NCI-H2227 treated with DMSO at 0.1 percent for 48 hours (cell line): ENCODE measurements at places on chromosomes 16 and 17.

GRCh38 chr17:50883850-50884438, 17.8 kb upstream of the TOB1 start:
- DNase-seq: no peak

GRCh38 chr16:56013962-56014552, 138.9 kb upstream of the CES5A start:
- DNase-seq: no peak

GRCh38 chr17:10116267-10116666, 82.1 kb downstream of the GAS7 start:
- DNase-seq: no peak

- no peak for DNase-seq
Observed at GRCh38 chr17:45229681-45230409, 8.2 kb downstream of the FMNL1 start.

DNA sequence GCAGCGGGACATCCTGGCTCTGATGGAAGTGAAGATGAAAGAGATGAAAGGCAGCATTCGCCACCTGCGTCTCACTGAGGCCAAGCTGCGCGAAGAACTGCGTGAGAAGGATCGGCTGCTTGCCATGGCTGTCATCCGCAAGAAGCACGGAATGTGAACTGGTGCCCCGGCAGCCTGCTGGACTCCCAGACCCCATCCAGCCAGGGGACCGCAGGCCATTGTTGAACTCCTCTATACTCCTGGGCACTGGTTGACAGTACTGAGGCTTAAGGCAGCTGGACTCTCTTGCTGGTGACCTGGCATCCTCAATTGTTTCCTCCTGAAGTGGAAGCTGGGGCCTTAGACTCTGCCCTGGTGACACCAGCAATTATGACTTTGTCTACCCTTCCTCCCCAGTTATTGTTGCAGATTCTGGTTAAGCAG, 1.2 kb downstream of the THAP11 start:
- no peak for DNase-seq

DNA sequence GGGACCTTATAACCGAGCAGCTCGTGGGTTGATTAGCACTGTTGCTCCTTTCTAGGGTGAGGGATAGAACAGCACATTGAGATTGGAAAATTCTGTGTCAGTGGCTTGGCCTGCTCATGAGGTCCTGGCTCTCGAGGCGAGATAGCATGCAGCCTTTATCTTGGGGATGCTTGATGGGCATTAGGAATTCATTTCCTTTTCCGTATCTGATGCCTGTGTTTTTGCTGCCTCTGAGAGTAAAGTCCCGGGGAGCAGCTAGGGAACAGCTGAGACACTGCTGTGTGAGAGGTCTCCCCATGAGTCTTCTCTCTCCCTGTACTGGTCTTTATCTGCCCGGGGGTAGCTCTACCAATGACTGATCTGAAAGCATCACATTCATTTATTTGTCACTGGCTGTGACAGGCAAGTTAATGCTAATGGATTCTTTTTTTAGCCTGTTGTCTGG, 14.5 kb downstream of the MSI2 start:
- no peak for DNase-seq

- DNase-seq: peak; percentile 48
Observed at GRCh38 chr16:24610416-24610755, 71.0 kb downstream of the RBBP6 start.

GRCh38 chr17:80930335-80931279, 61.0 kb upstream of the CHMP6 start:
- no peak for DNase-seq

GRCh38 chr17:40832840-40833239, 10.4 kb upstream of the KRT10 start:
- no peak for DNase-seq

DNA sequence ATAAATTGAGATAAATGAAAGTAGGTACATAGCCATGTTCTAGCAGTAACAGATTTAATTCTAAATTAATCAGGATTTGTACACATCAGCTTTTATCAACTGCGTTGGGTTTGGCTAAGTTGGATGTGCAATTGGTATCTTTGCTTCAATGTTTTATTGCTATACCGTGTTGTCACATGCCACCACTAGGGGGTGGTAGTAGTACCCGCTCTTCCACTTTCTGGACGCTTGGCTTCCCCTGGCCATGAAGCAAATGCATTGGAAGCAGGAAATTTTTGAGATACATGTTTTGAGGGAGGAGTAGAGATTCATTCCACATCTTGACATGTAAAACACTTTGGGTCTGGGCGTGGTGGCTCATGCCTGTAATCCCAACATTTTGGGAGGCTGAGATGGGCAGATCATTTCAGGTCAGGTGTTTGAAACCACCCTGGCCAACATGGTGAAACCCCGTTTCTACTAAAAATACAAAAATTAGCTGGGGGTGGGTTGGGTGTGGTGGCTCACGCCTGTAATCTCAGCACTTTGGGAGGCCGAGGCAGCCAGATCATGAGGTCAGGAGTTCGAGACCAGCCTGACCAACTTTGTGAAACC, 58.6 kb downstream of the EMP2 start:
- DNase-seq: peak; percentile 11

- DNase-seq: peak; percentile 61
Observed at GRCh38 chr17:39617446-39618245, 9.1 kb upstream of the PPP1R1B start.

- no peak for DNase-seq
Observed at GRCh38 chr17:32152130-32152529, 9.8 kb downstream of the RHOT1 start.

DNA sequence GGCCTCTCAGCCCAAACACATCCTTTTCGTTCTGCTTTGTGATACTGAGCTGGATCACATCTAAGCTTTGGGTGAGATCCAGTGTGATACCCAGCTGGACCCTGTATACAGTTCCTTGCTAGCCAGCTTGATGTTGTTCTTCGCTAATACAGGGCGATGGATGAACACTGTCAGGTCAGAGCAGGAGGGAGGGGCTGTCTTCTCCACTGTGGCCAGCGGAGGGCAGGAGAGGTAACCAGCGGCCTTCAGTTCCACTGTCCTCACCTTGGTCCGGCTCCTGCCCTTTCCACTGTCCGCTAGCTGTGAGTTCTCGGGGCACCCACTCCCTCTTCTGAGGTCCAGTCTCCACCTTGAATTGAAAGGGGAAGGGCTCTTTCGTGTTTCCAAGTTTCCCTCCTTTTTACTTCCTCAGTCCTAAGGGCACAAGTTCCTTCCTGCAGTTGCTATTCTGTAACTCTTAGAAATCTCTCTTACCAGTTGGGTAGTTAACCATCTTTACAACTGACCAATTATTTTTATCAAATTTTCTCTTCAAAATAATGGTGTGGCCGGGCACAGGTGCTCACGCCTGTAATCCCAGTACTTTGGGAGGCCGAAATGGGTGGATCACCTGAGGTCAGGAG, 3.0 kb upstream of the ZNF213 start:
- DNase-seq: no peak

DNA sequence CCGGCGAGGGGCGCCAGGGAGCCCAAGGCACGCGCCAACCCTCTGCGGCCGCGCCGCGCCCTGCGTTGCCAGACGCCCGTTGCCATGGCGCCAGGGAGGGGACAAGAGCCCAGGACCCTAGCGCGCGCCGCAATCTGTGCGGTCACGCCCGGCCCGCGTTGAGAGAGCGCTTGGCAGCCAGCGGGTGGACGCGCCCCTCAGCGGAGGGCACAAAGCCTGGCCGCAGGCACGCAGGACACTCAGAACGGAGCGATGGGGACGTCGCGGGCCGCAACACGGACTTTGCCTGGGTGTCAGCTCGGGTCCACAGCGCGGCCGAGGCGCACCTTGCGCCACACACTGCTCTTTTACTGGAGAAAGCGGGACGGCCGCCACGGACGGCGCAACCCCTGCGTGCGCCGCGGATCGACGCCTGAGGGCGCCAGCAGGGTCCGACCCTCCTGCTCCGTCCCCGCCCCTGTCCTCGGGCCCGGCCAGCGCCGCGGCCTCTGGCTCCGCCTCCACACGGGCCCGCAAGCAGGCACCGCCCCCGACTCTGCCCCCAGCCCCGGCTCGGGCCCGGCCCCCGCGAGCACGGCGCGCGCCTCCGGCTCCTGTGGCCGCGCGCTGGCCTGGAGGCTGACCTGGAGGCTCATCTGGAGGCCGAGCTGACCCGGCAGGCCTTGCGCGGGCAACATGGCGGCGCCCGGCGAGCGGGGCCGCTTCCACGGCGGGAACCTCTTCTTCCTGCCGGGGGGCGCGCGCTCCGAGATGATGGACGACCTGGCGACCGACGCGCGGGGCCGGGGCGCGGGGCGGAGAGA, at the start of gene GFER:
Gene GFER, plus strand, starts transcription at position 650 of the 803 bp plus-strand sequence. Its CDS starts 26 bp downstream, at position 676.
- DNase-seq: peak; percentile 86

DNA sequence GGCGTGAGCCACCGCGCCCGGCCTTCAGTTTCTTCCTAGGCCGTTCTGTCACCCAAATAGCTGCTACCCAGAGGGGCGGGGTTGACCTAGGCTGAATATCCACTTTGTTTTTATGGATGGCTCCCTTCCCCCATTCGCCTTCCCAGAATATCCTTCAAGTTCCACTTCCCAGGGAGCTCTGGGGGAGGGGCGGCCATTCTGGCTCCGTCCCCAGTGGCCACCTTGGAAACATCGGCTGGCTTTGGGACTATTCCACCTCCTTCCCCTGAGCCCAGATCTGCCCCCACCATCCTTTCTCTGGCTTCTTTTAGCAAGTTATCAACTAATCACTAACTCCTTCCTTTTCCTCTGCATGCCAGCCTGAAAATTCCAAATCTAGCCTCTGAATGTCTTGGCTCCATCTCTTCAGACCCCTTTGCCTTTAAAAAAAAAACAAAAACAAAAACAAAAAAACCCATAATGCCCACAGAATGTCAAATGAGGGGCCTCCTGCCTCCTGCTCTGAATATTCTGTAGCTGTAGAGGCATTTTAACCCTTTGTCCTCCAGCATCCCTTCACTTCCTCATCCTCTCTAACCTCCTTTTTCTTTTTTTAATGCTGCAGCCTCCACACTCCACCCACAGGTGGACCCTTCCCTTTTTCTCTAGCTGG, 6.4 kb downstream of the ATP1B2 start:
- peak; percentile 18 for DNase-seq

- no peak for DNase-seq
Observed at GRCh38 chr16:85536073-85536410, 77.1 kb upstream of the GSE1 start.

- no peak for DNase-seq
Observed at GRCh38 chr17:1630662-1631061, 2.0 kb upstream of the SLC43A2 start.

GRCh38 chr17:5399767-5400166, 19.7 kb downstream of the NUP88 start:
- DNase-seq: no peak
